ENCODE measurements at places on chromosomes 12 and 14. TPM values are rescaled to one million over a fixed set of nuclear protein-coding genes. Genes with fewer than 3 reads are reported as not detected.

DNA sequence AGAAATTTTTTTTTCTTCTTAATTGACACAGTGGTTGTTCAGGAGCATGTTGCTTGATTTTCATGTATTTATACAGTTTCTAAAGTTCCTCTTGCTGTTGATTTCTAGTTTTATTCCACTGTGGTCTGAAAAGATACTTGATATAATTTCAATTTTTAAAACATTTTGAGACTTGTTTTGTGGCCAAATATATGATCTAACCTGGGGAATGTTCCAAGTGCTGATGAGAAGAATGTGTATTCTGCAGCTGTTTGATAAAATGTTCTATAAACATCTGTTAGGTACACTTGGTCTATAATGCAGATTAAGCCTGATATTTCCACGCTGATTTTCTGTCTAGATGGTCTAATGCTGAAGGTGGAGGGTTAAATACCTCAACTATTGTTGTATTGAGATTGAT is 151.4 kb upstream of the IFNG-AS1 start:
- no peak for DNase-seq

- DNase-seq: no peak
Measured at GRCh38 chr14:103456167-103456835, 66.3 kb downstream of the CKB start.

DNA sequence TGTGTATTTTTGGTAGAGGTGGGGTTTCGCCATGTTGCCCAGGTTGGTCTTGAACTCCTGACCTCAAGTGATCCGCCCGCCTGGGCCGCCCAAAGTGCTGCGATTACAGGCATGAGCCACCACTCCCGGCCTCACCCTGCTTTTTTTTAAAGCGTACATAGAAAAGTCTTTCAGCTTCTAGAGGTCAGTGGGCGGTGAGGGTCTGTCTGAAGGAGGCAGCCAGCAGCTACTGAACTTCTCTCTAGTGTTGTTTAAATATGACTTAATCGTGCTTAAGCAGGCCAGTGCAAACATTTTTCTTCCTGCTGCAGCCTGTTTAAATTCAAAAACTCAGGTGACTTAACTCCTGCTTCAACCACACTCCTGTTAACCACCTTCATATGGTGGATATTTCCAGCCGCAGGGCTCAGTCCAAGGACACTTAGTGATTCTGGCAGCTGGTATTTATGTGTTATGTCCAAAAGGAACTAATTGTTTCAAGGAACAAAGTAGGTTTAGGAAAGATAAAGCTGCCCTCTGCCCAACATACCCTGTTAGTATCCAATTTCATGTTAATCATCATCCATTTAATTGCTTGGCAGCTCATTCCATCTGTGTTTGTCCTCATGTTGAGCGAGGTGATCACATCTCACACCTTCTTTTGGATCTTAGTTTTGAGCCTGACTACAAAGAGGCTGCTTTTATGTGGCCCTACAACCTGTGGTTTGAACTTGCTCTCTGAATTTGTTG is 2.0 kb downstream of the PRKAB1 start:
- no peak for DNase-seq

DNA sequence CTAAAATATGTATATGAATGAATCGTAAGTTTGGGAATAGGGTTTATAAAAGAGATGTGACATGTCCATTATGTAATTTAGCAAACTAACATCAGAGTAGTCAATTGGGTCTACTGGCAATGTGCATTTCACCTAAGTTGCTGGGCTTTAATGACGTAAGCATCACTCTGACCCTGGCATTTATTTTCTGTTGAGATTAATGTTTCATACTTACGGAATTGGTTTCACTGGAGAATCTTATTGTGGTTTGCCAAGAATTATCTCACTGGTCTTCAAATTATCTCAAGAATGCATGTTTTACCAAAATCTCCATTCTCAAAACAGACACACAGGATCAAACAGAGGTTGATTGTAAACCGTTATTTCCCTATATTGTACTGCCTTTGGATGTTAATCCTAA is 437.1 kb downstream of the NPAS3 start:
- no peak for DNase-seq

- no peak for DNase-seq
Measured at GRCh38 chr14:50967790-50968189, 23.5 kb upstream of the PYGL start.

- DNase-seq: peak; percentile 58
Measured at GRCh38 chr12:53057816-53058500, 8.1 kb downstream of the TNS2 start.

- no peak for DNase-seq
Measured at GRCh38 chr14:74980731-74981461, 21.8 kb upstream of the EIF2B2 start.

GRCh38 chr14:69392481-69392880 is 5.6 kb downstream of the ERH start:
- no peak for DNase-seq

DNA sequence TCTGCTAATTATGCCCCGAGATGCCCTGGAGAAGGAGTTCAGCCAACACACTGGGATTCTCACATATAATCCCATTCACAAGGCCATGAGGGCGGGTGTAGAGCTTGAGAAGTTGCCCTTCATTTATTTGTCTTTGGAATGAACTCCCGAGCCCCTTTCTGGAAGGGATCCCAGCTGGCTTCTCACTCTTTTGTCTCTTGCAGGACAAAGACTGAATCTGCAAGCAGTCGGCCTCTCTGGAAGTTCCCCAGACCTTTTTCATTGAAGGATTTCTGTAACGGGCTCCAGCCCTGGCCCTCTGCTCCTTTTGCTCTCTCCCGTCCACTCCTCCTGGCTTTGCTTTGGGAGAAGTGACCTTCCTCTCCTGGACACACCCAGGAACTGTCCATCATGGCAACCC is 163.3 kb upstream of the SFSWAP start:
- DNase-seq: no peak

DNA sequence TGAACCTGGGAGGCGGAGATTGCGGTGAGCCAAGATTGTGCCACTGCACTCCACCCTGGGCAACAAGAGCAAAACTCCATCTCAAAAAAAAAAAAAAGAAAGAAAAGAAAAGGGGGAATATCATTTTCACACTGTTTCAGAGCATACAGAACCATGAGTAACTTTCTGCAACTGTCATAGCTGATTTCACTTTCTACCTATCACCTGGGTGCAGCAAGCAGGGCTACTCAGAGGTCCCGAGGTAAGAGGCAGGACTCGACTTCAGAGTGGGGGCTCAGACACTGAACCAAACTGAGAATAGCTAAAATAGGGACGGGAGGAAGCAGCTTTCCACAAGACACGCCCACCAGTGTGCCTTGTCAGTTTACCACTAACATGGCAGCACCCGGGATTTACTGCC is 29.8 kb downstream of the OR10P1 start:
- DNase-seq: no peak

- no peak for DNase-seq
Measured at GRCh38 chr12:116262741-116263140, 14.8 kb downstream of the MED13L start.

- DNase-seq: no peak
Measured at GRCh38 chr12:40015345-40015744, 90.5 kb downstream of the SLC2A13 start.

- DNase-seq: no peak
Measured at GRCh38 chr12:96980991-96981414, 73.9 kb downstream of the NEDD1 start.

- no peak for DNase-seq
Measured at GRCh38 chr12:71472441-71472911, 32.9 kb downstream of the LGR5 start.

DNA sequence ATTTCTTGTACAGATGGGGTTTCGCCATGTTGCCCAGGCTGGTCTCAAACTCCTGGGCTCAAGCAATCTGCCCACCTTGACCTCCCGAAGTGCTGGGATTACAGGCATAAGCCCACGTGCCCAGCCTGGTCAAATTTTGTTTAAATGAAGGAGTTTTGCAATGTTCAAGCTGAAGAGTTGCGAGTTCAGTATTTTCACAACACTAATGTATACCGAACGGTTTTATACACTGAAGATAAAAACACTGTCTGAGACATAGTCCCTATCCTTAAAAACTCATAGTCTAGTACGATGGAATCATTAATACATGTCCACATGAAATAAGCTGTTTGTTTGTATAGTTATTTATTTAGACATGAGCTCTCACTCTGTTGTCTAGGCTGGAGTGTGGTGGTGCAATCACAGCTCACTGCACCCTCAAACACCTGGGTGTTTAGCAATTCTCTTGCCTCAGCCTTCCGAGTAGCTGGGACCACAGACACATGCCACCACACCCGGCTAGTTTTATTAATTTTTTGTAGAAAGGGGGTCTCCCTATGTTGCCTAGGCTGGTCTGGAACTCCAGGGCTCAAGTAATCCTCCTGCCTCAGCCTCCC is 15.4 kb downstream of the TRAPPC6B start:
- no peak for DNase-seq

DNA sequence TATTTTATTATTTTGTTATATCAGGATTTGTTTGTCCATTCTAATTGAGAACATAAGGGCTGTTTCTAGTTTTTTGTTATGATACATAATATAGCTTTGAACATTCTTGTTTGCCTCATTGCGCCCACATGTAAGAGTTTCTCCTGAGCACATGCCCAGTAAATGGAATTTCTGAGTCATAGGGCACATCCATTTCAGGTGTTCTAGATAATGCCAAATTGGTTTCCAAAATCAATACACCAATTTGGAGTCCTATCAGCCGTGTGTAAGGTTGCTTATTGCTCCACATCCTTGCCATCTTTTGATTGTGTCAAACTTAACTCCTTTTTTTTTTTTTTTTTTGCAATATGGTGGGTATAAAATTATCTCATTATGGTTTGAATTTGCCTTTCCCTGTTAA is 97.9 kb upstream of the RESF1 start:
- DNase-seq: no peak

DNA sequence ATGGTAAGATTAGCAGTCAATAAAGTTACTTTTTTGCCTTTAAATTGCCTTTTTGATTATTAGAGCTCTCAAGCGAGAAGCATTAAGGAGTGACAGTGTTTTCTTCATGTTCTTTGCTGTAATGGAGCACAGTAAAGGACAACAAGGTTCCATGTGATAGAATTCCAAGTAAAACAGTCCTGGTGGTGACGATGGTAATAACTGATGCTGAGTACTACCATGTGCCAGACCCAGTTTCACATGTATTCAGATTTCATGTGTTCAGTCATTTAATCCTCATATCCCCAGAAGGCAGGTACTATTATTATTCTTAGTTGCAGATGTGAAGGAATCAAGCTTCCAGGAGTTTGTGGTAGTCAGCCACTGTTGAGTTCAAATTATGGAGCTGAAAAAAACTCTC is 79.0 kb downstream of the FRMD6 start:
- no peak for DNase-seq

DNA sequence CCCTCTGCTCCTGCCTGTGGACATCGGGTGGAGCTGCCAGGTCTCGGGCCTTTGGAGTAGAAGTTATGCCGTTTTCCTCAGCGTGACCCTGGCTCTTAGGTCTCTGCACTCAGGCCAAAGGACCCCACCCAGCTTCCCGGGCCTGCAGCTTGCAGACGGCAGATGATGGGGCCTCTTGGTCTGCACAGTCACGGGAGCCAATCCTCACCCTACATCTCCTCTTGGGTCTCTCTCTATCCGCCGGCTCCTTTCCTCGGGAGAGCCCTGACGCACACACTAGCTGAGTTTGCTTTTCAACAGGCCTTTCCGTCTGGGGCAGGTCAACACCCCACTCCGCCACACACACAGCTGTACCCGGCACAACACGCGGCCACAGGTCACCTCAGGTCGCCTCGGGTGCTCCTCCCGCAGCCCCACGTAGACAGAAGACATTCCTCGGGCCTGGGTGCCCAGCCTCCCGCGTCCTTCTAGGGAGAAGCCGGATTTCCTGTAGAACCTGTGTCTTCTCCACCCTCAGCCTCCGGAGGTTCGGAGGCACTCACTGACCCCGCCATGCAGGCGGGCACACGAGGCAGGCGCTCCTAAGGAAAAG is 9.9 kb downstream of the GALNT9 start:
- no peak for DNase-seq

DNA sequence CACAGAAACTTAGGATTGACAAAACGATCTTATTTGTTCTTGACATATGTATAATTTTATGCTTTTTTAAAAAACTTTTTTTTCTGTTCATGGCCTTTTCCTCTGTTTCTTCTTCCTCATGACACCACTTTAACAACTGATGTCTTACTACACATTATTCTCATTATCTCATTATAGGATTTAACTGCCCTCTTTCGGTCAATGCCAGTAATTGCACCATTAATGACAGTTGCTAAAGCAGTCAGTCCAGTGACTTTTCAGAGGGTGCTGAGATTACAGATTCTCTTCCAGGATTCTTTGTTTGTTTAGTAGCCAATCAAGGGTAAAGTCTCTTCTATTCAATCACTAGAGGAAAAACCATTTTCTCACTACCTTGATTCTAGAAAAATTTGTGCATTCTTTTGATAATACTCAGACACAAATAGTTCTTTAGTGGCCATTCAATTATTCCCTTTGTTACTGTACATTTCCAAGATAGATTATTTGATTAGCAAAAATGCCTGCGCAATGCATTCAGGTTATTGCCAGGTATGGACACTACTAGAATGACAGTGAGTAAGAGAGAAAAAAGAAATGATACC is 50.1 kb downstream of the KLRG1 start:
- no peak for DNase-seq

DNA sequence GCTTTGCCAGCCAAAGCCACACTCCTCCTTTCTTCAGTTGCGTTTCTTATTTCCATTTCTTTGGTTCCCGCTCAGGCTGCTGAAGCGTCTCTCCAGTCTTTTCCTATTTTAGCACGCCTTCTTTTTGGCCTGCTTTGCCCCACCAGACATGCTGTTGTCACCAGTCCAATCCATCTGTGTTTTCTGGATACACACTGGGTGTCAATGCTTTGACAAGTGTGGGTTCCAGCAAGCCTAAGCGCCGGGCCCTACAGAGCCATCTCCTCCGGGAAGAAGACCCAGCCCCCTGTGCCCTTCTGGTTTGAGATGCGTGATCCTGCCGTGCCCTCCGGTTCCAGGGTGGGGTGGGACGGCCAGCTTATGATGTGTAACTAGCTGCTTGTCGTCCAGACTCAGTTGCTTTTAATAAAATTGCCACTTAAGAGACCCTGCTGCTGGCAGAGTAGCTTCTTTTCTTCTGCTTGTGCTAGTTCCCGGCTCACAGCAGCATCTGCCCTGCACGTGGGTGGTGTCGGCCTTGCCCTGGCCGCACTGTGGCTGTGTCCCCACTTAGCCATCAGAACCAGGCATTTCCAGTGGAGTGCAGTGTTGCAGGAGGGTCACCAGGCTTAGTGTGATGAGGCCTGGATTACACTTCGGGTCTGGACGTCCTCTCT is 29.7 kb downstream of the EML1 start:
- no peak for DNase-seq

Gene METTL25
- total RNA-seq: 20.6 TPM

Gene ADIPOR2
- total RNA-seq: 19.7 TPM

Gene TAS2R20
- 0.24 TPM for total RNA-seq

Gene DPPA3
- total RNA-seq: not detected

Gene PTPRR
- 0.51 TPM for total RNA-seq

Gene BMAL2
- total RNA-seq: 1.6 TPM

Gene NRIP2
- total RNA-seq: 3.0 TPM

Gene CRADD
- total RNA-seq: 56.1 TPM

Gene SOAT2
- not detected for total RNA-seq

Gene FAM181A
- total RNA-seq: not detected

Gene MYF6
- not detected for total RNA-seq

Gene GLS2
- total RNA-seq: 1.7 TPM

All from right atrium auricular region (tissue), 2 donors.